RPMI7951 (cell line): ENCODE measurements at places on chromosomes 12 and 14. TPM values are rescaled to one million over a fixed set of nuclear protein-coding genes. Genes with fewer than 3 reads are reported as not detected.
A peak's percentile ranks its signal among the peaks of the same experiment; 100 is the strongest.

DNA sequence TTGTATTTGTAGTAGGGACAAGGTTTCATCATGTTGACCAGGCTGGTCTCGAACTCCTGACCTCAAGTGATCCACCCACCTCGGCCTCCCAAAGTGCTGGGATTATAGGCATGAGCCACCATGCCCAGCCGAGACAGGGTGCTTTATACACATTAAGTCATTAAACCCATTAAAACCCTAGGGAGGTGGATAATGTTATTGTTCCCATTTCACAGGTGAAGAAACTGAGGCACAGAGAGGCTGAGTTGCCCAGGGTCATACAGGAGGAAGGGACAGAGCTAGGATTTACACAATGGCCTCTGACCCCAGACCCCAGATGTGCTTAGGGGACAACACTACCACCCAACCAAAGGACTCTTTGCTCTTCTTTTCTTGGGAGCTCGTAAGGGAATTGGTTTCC, 51.0 kb upstream of the RIN3 start:
- no peak for DNase-seq

DNA sequence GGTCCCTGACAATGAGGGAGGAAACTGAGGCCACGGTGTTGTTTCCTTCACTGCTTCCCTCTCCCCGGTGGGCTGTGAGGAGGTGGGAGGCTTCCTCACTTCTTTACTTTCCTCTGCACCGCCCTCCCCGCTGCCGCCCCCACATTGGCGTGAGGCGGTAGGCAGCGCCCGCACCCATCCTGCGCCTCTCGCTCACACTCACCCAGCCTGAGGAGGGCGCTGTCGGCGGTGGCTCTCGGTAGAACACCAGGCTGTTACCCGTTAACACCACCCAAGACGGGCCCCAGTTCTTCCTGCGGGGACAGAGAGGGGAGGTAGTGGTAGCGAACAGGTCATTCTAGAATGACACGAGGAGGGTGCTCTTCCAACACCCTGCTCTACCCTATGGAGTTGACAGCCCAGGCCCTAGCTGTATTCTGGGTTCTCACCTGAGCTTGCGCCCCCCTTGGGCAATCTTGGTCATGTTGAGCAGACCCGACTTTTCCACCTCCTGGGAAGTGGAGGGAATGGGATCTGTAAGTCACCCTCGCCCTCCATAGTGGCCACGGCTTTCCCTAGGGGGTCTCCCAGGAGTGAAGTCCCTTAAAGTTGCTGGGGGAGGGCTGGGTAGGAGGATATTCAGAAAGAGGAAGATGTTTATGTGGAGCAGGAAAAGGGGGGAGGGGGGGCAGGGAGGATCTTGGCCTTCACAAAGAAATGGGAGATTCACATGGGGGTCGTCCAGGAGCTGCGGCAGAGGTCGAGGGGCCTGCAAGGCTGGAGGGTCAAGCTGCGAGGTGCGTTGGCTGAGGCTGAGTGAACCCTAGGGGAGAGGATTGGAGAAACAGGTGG, 3.3 kb downstream of the ARHGAP9 start:
- no peak for DNase-seq

DNA sequence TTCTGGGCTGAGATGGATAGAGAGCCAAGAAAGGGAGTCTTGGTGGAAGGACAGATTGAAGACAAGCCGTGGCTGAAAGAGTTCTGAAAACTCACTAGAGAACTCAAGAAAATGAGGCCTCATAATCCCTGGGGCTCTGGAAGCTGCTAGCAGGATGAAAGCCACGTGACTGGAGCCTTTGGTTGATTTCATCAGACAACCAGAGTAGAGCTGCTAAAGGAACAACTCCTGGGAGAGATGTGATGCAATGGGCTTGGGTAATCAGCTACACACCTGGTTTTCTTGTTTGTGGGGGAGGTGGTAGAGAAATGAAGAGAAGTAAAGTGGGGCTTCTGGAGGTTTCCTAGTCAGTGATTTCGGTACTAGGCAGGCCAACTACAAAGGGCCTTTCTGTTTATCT, 13.4 kb downstream of the CSRNP2 start:
- no peak for DNase-seq

GRCh38 chr14:31122098-31122611, 85.4 kb downstream of the HECTD1 start:
- peak; percentile 0 for DNase-seq

DNA sequence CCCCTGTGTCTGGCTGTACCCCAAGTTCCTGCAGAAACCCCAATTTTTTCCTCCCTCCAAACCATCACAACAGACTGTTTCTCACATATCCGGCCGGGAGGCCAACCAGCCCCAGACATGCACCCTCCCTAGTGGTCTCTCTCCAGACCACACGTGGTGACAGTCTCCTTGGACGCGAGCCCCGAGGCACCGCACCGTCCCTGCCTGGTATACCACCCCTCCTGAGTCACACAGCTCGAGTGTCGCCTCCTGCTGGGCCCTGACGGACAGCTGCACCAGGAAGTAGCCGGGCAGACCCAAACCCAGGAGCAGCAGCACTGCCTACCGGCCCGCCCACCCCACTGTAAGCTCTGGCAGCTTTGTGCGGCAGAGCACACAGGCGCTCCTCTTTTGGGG, 97.4 kb downstream of the RFLNA start:
- DNase-seq: peak; percentile 79

DNA sequence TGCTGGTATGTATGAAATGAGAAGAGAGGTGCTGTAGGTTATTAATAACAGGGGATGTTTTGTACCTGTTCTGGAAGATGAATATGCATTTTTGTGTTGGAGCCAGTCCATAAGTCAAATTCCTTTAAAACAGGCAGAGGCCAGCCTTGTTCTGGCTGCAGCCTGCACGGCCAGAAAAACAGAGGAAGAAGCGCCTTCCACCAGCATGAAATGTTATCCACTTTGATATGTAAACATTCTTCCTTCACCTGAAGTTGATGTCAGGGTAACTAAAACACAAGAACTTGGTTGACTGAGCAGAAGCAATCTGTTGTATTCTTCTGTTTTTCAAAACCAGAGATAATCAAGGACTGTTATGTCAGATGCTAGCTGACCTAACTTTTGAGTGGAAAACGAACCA, 237.9 kb upstream of the PLEKHG7 start:
- DNase-seq: no peak

DNA sequence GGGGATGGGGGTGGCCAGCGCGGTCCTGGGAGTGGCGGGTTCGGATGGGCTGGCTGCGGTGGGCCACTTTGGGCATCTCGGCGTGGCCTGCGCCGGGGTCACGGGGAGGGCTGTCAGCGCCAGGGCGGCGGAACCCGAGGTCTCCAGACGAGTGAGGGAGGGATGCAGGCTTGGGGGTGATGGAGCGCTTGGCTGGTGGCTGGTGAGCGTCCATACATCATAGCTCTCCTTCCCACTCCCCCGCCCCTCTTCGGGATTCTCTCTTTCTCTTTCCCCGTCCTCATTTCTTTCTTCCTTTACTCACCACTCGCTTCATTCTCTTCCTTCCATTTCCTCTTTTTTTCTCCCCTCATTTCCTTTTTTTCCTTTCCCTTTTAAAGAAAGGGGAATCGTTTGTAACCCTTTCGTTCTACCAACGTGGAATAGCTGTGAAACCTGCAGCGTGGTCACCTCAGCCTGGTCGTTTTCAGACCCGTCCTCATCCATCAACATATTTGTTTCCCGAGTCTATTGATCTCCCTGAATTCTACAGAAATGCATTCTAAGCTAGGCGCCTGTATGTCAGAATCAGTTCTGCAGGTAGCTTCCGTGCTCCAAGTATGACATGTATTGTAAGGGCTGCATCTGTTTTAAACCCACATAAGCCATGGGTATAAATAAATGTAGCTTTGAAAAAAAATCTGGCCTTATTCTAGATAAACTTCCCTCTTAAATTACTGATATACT, 260.3 kb upstream of the E2F7 start:
- DNase-seq: no peak

GRCh38 chr12:71432936-71433335, 6.7 kb upstream of the LGR5 start:
- no peak for DNase-seq

GRCh38 chr12:56389412-56389811, 26.8 kb upstream of the APOF start:
- DNase-seq: no peak

GRCh38 chr12:132427174-132427768, 62.7 kb upstream of the FBRSL1 start:
- DNase-seq: no peak

DNA sequence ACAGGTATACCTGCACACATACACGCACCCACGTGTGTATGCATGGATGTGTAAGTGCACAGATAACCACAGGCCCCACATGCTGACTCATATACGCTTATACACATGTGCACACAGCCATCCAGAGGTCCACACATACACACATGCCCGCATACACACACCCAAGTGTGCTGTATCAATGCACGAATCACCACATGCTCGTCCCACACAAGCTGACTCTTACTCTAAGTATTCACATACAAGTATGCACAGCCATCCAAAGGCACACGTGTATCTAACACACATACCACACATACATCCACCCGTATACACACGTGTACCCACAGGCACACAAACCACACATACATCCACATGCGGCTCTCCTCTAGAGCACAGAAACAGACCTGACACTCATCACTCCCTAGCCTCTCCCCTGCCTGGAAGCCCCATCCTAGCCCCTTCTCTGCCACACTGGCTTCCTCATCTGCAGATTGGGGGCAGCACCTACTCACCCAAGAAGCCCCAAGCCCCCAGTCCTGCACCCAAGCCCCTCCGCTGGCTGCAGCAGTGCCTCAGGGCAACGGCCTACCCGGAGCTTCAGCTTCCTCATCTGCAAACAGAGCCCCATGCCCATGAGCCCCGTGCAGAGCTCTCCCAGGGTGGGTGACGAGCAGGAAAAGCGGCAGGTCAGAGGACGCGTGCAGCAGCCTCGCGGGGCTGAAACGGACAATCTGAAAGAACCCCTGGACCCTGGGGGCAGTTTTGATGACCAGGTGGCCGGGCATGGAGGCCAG, 105.4 kb downstream of the NCOR2 start:
- DNase-seq: no peak

- no peak for DNase-seq
Measured at GRCh38 chr12:9667403-9668160, 1.9 kb upstream of the CLEC2D start.

GRCh38 chr14:97390096-97390724, 593.0 kb downstream of the VRK1 start:
- no peak for DNase-seq

GRCh38 chr14:89489761-89490437, 72.9 kb upstream of the FOXN3 start:
- DNase-seq: no peak

DNA sequence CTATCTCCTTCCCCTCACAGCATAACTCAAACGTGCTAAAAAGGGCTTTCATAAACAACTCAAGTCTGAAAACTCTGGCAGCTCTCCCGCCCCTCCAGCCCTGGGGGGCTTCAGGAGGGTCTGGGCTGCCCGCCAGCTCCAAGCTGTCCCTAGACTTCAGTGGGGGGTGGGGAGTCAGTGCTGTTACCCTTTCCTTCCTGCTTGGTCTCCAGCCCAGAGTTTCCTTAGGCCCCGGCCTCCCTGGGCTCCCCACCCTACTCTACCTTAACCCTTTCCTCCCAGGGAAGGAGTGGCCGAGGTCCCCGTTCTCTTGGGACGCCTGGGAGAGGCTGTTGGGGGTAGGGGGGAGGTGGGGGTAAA, 530 bp upstream of the NYNRIN start:
- DNase-seq: no peak

DNA sequence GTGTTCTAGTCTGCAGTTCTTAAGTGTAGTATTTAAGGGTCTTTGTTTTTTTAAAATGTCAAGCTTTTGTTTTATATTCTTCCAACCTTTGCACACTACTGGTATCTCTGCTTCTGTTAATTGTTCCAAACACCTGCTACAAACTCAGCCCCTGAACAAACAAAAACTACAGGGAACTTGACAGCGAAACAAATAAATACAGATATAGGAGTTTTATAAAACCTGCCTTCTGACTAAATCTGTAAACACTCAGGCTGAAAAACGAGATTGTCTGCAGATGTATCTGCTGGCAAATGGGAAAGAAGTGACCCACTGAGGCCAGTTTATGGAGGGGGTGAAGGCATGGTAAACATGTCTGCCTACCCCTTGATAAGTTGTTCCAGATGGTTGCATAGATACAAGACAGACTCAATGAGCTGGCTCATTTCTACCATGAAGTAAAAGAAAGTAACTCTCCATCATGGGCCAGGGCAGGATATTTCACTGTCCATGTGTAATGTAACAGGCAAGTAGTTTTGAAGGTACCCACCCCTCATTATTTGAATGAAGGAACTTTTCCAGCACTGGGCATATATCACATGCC, 75.6 kb downstream of the LMO3 start:
- no peak for DNase-seq

DNA sequence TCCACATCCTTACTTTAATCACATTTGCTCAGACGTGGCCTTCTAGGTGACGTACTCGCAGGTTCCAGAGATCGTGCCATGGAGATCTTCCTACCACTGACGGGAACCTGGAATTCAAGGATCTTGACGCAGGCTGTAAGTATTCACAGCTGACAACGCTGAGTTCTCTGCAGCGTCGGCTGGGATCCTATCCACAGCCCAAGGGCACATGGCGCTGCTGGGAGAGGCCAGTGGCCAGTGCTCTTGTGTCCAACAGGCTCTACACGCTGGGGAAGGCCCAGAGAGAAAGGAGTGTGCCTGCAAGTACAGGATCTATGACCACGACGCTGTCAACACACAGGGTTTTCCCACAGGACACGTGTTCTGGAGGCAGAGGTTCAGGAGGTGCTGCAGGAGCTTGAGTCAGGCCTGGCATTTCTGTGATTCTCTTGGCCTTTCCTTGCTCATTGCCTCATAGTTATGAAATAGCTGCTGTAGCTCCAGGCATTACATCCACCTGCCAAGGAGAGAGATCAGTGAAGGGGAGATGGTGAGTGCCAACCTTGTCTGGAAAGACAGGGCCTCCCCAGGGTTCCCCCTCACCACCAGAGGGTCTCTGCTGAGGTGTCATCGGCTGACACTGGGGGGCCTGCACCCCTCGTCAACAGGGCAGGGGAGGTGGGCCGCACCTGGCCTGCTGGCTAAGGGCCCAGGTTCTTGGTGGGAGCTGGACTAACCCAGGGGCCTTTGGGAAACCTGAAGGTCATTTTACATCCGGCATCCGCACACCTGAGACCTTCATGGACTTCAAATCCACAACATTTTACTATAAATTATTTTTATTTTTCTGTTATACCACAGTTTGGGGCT, 21.3 kb downstream of the LRCOL1 start:
- no peak for DNase-seq

The SPIC gene
- not detected in 2 replicates for total RNA-seq

The FOXJ2 gene
- total RNA-seq: 6.7 and 7.0 TPM in 2 replicates

The CLEC14A gene
- not detected in 2 replicates for total RNA-seq

The ALDH1L2 gene
- 6.7 and 13.8 TPM in 2 replicates for total RNA-seq

The PTPRQ gene
- under 0.01 TPM in 2 replicates for total RNA-seq

The CNIH1 gene
- 157 and 175 TPM in 2 replicates for total RNA-seq

The SERPINA1 gene
- 0.12 and 0.78 TPM in 2 replicates for total RNA-seq
